ENCODE measurements at places on chromosomes 2 and 18.

DNA sequence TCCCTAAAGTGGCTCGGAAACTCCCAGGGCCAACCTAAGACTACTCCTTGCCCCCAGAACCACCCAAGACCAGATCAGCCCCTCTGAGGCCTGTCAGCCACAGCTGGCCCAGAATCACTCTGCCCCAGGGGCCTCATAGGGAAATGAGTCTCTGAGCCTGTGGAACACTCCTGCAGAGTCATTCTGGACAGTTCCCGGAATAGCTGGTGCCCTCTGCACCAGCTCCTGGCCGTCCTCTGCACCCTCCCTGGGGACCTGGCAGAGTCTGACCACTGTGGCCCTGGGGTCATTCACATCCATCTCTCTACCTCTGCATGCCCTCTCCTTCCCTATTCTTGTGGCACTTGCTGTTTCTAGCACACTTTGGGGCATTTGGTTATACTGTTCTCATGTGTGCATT, 14.6 kb upstream of the TMEM214 start:
- no peak for DNase-seq

DNA sequence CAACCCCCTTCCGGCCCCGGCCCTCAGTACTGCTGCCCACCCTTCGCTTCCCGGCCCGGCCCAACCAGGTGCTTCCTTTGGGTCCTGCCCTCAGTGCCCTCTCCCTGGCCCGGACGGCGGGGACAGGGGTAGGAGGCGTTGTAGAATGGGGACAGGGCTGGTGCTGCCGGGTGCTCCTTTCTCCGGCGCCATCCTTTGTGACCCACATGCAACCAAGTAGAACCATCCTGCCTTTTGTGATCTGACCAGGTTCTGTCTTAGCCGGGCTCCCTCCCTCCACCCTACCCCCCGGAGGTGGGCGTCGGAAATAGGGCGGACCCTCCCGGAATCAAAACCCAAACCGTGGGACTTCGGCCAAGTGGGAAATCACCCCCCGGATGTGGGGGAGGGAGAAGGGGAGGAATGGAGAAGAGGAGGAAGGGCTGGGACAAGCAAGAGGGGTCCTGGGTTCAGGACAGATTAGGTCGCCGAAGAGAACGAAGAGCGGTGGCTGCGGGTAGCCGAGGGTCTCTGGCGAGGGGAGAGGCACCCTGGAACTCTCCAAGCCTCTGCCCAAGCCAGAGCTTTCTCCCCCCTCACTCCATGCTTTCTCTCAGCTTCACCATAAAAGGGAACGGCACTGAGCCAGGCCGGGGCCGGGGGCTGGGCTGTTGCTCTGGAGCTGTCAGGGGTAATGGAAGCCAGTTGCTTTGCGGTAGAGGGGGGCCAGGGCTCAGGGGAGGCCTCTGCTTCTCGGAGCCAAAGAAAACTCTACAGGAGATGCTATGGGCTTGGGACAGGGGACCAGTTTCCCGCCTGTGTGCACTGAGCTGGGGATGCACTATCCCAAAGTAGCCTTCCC, 756 bp upstream of the OST4 start:
- no peak for DNase-seq

- no peak for DNase-seq
These were observed 862.3 kb upstream of the POU3F3 start for GRCh38 chr2:103991591-103991990.

DNA sequence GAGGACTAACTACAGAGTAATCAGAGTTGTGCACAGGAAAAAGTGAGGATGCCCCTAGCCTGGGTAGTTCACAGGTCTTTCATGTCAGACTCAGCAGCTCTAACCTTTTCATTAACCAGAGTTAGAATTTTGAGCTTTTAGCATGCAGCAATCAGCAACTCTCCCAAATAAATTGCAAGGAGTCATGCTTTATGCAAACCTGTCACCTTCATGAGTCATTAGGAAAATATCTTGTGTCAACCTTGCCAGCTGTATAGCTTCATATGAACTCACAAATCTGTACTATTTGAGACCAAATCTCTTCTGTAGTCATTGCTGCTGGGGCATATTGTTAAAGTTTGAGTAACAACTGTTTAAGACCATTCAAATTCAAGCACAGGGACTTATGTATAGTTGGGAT, 382.3 kb upstream of the NT5C1B start:
- no peak for DNase-seq
